Effector CD4-positive, alpha-beta T cell (primary cell): ENCODE measurements at places on chromosomes 6 and 20.
A peak's percentile ranks its signal among the peaks of the same experiment; 100 is the strongest.

- DNase-seq = peak; percentile 40
These were observed 17.9 kb upstream of the CCDC170 start for GRCh38 chr6:151475653-151476523.

DNA sequence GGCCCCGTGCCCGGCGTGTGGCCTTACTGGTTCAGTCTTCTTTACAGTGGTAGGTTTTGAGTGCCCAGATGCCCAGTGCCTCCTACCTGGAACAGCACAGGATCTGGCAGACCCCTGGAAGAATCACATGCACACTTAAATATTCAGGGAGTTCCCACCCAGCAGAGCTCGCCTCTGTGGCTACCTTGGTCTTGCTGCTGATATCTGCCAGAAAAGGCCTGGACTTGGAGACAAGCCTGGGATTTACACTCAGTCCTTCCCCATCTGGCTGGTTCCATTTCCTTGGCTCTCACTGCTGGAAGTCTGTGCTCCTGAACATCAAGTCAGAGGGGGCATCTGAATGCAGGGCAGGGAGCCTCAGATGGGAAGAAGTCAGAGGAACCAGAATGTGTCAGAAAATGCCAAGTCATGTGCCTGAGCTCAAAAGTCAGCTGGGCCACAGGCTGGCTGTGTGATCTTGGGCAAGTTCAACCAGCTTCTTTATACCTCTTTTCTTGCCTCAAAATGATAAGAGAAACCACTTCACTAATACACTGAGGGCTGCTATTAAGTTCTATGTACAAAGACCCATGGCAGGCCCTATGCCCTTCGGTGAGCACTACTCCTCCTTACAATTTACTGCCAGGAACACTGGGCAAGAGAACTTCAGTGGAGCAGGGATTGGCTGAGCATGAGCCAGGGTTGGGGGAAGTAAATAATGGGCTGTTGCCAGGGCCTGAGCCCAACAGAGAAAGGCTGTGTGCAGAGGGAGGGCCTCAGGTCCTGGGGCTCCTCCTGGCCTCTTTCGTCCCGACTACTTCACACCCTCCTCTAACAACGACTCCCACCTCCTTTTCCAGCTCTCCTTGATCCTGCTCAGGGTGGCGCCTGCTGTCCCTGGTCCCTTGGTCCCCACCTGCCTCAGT, 158.1 kb upstream of the PROKR2 start:
- DNase-seq = no peak

DNA sequence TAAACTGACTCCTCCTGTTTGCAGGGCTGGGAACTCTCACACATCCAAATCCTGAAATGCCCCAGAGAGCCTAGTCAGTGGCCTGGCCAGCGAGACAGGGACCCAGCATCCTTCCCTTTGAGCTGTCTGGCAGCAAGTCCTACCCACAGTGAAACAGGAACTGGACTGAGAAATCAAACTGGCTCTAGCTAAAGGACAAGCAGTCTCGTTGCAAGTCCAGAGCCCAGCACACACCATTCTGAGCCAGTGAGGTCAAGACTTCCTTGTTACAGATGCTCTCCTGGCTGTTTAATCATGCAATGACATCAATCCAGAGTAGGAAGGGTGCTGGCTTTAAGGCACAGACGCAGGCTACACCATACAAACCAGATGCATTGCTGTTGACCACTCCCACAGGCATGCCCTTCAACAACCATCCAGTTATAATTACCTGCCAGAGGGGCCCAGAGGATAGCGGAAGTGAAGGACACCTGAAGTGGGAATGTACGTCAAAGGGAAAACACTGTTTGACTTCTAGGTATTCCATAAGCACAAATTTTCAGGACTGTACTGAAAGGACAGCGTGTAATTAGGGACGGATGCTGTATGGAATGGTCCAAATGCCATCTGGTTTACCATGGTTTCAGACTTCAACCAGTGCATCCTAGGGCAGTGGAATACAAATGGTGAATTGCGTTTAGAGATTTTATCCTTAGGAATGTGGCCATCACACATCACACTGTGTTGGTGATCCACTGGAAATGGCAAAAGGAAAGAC, 114.4 kb downstream of the SLC23A2 start:
- DNase-seq = no peak

DNA sequence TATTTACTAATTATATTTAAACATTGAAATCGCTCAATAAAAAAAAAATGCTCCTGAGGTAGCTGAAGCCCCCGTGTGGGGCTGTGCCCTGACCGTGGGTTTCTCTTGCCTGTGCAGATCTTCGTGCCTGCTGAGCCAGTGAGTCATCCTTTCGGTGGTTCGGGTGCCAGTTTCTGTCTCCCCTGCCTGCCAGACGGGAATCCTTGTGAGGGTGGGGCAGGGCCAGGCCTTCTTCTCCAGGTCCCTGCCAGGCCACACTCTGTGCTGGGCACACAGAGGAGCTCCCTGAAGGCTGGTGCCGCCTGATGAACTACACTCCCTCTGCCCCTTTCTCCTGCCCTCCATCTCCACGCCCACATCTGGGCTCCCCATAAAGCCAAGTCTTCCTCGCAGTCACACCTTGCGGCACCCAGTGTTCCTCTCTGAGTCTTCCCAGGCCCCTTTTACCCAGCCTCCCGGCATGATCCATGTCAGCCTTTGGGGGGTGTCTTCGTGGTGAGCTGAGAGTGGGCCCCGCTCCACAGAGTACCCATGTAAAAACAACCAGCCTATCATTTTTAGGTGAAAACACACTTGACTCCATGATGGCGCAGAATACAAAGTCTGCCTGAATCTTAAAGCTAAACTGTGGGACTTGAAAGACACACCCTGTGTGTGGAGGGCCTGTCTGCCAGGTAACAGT, 19.3 kb downstream of the FGD2 start:
- no peak for DNase-seq

- no peak for DNase-seq
These were observed 5.1 kb downstream of the C6orf132 start for GRCh38 chr6:42137194-42137753.

- DNase-seq = no peak
These were observed 311.9 kb upstream of the JARID2 start for GRCh38 chr6:14934013-14934412.

- DNase-seq = no peak
These were observed 39.8 kb downstream of the MAP3K7 start for GRCh38 chr6:90547079-90547478.

GRCh38 chr6:66731310-66731709, 1024.3 kb upstream of the EYS start:
- DNase-seq = no peak

DNA sequence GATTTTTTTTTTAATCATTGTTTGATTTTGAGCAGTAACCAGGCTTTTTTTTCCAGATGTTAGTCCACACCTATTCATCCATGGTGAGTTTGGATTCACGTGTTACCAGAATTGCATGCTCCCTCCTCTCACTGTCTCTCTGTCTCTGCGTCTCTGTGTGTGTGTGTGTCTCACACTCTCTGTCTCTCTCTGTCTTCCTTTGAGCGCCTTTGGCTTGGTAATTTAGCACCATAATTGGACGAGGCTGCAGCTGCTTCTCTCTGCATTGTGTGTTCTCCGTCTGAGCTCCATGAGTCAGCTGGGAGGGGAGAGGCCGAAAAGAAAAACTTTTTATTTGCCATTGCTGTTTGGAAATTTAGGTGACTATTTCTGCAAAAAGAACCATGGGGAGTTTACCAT, 3.4 kb downstream of the TFAP2B start:
- DNase-seq = no peak

DNA sequence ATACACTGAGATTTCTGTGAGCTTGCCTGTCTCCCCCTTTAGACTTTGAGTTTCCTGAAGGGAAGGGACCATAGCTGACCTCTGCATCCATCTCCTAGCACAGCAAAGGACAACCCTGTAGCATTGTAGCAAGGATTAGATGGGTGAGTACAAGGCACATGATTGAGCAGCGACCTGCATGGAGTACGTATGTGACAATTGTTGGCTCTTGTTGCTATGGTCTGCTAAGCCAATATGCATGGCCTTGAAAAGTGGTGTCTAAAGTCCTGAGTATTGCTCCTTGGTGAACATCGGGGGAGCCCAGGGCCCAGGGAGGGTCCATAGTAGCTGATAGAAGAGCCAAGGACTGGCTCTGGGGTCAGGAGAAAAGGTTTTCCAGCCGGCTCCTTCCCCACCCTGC, 365.0 kb upstream of the CHD6 start:
- DNase-seq = no peak

GRCh38 chr20:31674895-31675827, 37.4 kb downstream of the COX4I2 start:
- DNase-seq = peak; percentile 48

DNA sequence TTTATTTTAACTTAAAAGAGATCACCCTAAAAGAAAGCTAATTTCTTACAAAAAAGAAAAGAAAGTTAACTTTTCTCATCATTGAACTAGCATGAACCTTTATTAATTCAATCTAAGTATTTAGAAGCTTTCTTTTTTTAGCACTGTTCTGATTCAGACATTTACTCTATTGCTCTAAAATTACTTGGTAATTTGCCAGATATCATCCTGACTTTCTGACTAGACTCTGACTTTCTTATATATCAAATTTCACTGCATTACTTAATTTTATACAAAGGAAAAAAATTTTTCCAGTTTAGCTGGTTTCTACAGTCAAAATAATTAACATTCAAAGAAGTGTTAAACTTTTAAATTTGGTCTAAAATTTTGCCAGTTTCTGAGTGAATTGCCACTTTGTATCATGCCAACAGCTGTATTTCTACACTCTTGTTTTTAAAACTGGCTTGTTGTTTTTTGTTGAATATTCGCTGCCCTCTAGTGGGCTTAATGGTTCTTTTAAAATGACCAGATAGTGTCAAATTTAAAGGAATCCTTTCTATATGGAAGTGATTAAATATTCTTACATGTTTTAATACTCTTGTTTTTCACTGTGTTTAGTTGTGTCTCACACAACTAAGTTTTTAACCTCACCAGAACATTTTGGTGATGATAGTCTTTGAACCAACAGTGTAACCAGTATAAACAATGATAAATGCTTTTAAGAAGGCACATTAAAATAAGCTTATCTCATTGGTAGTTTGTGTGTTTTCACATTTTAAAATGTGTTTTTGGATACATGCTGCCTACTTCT, 102.0 kb downstream of the POPDC3 start:
- DNase-seq = no peak

DNA sequence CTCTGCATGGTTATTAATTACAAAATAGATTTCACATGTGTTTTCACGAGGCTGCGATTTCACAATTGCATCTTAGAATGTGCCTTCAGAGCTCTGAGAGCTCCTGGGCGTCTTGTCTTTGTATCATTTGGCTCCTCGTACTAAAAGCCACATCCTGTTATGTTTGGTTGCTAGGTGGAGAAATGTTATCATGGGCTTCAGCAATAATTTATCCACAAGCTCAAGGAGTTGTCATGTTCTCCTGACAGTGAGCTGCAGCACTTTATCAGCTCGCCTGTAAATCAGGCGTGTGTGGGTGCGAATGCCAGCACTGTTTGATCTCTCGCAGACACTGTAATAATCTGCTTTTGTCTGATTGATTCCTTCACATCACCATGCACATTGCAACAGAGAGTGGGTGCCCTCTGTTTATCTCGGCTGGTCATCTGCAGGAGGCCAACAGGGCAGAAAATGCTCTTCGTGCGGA, 218.6 kb upstream of the ZFP64 start:
- DNase-seq = peak; percentile 46

DNA sequence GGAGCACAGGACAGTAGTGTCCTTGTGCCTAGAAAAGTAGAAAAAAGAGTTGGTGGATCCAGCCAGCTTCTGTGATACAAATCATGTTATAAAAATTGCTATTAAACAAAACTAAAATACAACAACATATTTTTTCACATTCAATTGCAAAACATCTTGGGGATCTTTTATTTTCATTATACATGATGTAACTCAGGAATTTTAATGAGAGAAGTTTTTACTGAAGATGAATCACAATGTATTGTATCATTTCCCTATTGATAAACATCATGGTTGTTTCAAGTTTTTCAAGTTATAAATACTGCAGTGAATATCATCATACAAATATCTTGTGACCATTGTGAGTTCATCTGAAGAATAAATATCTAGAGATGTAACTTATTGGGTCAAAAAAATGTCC, 608.0 kb downstream of the PHF3 start:
- no peak for DNase-seq

- no peak for DNase-seq
These were observed 243.8 kb downstream of the PLCB1 start for GRCh38 chr20:8375898-8376297.

- DNase-seq = no peak
These were observed 134.9 kb upstream of the THBS2 start for GRCh38 chr6:169388395-169389166.

- no peak for DNase-seq
These were observed 423.4 kb downstream of the CD83 start for GRCh38 chr6:14540810-14541540.

DNA sequence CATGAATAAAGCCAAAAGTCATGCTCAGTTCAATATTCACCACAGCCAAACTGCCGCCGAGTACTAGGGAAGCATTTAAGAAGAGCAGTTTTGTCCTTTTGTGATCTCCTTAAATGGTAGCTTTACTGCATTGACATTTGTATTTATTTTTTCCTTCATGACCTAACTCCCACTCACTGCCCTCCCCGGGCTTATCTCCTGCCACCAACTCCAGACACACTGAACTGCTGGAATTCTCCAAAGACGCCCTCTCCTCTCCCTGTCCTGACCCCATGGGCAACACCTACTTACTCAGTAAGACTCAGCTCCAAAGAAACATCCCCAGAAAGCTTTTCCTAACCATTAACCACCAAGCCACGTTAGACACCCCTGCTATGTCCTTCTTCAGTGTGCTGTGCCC, 48.5 kb upstream of the CNKSR3 start:
- DNase-seq = no peak

DNA sequence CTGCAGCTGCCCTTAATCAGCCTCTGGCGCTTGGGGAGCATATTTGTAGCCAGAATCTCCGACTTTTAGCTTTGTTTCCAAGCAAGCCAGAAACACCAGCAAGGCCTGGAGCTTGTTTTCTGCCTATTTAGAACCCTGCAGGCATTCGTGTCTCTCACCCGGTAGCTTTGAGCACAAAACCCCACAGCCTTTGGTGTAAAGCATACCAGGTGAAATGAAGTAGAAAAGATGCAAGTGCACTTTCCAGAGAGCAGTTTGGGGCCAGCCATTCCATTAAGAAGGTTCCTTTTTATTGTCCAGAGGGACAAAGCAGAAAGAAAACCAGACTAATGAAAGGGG, 736 bp downstream of the FAM217B start:
- DNase-seq = no peak

- no peak for DNase-seq
These were observed 177.9 kb downstream of the COL9A1 start for GRCh38 chr6:70124882-70125545.

GRCh38 chr20:24458436-24458835, 11.0 kb upstream of the SYNDIG1 start:
- DNase-seq = no peak

GRCh38 chr6:10962673-10963072, 75.8 kb downstream of the SYCP2L start:
- DNase-seq = no peak
